ENCODE measurements at places on chromosomes 7 and 10.

DNA sequence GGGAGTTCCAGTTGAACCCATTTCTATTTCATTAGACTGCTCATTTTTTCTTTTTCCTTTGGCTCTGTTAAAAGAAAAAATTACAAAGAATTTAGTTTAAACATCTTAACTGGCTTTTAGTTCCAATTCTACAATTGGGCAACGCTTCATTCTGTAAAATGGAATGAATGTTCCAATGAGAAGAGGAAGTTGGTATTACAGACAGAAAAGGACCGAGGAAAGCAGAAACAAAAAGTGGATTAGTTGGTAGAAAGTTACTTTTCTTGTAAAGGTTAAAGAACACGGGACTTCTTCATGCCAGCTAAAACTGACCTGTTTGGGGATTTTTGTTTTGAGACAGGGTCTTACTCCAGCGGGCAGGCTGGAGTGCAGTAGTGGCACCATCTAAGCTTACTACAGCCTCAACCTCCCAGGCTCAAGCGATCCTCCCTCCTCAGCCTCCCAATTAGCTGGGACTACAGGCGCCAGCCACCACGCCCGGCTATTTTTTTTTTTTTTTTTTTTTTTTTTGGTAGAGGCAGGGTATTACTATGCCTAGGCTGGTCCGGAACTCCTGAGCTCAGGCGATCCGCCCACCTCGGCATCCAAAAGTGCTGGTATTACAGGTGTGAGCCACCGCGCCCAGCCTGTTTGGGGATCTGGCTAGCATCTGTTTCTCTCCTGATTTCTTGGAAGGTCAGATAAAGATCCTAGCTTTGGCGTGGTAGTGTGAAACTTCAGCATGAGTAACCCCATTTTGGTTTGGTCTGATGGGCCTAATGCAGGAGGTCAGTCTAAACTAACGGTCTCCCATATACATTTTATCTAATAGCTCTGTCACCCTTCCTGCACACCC lies 1.3 kb upstream of the VDAC2 start:
- DNase-seq: no peak

GRCh38 chr10:24879861-24880260 lies 72.5 kb downstream of the PRTFDC1 start:
- no peak for DNase-seq

DNA sequence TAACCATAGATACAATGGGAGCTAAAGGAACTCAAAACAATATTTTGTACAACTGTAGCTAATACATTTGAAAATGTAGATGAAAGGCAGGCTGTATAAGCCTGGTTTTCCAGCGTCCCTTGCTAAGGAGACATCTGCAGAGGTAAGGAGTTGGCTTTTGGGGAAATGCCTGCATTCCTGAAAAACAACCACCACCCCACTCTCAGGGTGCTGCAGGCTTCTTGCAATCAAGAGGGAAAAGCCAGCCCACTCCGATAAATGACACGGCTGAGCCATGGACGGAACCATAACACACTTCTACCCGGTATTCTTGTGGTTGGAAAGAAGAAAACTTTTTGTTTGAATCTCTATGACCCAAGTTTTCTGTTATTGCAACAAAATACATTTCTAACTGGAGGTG lies 200.3 kb downstream of the TEX36 start:
- no peak for DNase-seq

DNA sequence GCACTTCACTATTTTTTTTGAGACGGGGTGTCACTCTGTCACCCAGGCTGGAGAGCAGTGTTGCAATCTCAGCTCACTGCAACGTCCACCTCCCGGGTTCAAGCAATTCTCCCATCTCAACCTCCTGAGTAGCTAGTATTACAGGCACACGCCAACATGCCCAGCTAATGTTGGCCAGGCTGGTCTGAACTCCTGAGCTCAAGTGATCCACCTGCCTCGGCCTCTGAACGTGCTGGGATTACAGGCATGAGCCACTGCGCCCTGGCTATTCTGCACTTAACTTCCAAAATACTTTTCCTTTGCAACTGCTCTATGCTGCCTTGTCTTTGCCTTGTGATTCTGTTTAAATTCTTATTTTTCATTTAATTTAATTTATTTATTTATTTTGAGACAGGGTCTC lies 67.0 kb upstream of the ZNF479 start:
- peak; percentile 52 for DNase-seq

GRCh38 chr10:11478807-11479206 lies 132.6 kb downstream of the USP6NL start:
- no peak for DNase-seq

GRCh38 chr10:87646935-87647334 lies 12.7 kb upstream of the PAPSS2 start:
- no peak for DNase-seq

GRCh38 chr7:40599836-40600235 lies 465.0 kb downstream of the SUGCT start:
- DNase-seq: no peak

GRCh38 chr7:87999261-87999660 lies 65.2 kb downstream of the ADAM22 start:
- no peak for DNase-seq

DNA sequence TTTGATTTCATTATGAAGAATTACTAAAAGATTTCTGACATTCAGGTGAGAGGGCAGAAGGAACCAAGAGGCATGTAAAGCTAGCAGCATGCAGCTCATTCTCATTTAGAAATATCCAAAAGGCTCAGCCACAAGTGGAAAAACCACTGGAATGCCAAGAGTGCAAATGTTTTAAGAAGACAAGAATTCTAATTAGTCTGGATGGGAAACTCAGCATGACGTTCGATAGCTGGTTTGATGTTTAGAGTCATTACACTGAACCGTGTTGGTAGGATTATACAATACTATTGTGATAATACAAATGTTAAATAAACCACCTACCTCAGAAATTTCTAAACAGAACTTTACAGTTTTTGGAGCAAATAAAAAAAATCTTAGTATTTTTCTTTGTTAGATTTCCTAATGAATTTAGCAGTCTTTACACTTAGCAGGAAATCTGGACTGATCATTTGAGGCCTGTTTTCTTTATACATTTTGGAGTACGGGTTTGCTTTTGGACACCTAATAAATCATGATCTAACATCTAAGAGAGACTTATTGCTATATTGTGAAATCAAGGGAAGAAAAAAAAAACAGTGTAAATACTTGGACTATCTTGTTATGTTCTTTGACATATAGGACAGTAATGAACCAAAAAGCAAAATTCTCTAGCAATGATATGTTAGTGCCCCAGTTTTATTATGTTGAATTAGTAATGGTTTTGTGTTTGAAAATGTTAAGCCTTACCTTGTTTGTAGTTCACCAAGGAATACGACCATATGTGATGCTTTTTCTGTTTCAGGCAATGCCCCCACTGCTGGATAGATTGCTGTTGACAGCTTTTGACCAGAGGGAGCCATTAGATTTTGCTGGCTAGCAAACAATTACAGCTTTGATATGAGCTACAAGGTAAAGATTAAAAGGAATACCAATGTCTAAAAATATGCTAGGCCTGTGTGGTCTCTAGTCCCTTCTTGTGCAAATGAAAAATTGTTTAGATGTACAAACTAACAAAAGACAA lies 354.1 kb upstream of the SEMA3A start:
- DNase-seq: no peak

GRCh38 chr7:155234950-155235789 lies 62.5 kb upstream of the INSIG1 start:
- DNase-seq: peak; percentile 11

DNA sequence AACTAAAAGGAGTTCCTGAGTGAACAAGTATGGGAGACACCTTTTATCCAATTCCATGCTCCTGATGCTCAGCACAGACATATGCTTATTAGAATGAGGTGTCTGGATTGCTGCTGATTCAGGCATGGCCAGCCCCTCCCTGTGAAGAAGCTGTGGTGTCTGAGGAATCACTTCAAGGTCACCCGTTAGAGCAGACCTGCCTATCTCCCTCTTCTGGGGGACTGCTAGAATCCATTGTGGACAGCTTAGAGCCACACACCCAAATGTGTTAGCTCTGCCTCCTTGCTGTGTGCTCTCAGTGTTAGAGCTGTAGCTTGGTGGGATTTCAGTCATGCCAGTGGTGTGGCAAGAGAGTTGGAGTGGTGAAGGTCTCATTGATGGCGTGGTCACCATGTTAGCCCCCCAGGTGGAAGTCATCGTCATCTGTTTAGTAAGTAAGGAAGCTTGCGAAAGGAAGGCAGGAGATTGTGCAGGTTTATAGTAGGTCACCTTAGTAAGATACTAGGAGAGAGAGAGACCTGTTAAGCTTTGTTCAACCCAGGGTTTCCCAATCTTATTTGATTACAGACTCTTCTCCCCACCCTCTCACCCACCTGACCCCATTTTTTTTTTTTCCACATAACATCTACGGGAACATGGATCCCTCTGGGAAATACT lies 12.8 kb downstream of the PRXL2A start:
- no peak for DNase-seq

- no peak for DNase-seq
Measured at GRCh38 chr7:3791327-3791726, 490.3 kb downstream of the SDK1 start.

DNA sequence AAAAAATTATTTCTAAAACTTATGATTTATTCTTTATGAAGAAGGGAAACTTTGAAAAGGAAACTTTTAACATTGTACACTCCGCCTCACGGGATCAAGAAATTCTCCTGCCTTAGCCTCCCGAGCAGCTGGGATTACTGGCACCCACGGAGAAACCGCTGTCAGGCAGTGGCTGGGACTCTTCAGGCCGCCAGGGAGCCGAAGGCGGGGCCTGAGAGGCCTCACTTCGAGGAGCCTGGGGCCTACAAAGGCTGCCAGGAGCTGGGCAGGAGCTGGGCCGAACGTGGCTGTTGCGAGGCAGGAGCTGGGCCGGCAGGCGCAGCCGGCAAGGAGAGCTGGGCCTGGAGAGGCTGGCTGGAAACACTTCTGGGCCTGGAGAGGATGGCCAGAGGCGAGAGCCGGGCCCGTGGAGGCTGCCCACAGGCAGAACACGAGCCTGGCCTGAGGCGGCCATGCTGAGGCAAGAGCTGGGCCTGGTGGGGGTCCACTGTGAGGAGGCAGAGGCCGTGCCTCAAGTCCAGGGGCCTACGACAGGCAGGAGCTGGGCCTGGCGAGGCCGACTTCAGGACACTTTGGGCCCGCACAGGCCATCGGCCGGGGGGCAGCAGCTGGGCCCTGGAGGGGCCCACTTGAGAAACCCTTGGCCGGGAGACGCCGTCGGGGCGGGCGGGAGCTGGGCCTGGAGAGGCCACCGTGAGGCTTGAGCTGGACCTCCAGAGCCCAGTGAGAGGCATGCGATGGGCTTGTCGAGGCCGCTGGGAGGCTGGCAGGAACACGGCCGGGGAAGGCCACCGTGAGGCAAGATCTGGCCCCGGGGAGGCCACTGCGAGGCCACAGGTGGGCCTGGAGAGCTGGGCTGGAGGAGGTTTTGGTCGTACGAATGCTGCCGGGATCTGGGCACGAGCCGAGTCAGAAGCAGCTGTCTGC lies 23.7 kb downstream of the MDH2 start:
- DNase-seq: no peak

DNA sequence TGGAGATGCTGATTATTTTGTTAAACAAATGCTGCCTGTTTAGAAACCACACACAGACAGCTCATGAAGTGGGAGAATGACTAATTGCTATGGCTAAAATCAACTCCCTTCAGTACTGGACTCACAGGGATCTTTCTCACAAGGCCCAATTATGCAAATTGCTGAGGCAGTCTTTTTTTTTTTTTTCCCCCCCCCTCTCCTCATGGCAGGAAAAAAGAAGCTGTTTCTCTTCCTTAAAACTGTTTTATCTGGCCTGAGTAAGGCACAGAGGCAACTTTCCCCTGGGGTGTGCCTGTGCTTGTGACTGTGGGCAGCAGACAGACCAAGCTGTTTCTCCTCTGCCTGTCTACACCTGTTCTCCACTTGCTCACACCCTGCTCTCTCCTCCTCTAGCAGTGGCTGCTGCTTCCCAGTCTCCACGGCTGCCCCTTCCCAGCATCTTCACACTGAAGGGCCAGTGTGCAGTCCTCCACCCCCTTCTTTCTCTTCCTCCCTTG lies 65.4 kb upstream of the STEAP1B start:
- peak; percentile 56 for DNase-seq

DNA sequence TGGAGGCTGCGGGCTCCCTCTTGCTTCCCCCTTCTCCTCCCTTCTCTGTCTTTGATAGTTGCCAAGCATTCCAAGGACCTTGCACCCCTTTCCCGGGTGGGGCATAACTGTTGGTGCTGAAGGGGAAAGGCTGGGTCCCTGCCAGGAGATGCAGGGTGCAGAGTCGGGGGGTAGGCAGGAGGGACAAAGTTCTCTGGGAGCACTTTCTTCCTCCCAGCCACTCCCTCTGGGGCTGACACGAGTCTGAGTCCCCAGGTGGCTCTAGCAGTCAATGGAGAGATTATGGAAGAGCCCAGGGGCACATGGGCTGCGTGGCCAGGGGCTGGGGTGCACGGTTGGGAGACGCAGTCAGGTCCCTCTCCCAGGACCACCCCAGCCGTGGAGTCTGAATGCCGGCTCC lies 2.1 kb downstream of the CLDN15 start:
- no peak for DNase-seq

GRCh38 chr7:67821116-67821515 lies 824.5 kb downstream of the TYW1 start:
- no peak for DNase-seq

GRCh38 chr7:91034459-91035368 lies 229.5 kb upstream of the FZD1 start:
- peak; percentile 42 for DNase-seq

GRCh38 chr7:28586736-28587135 lies 174.4 kb downstream of the CREB5 start:
- no peak for DNase-seq

DNA sequence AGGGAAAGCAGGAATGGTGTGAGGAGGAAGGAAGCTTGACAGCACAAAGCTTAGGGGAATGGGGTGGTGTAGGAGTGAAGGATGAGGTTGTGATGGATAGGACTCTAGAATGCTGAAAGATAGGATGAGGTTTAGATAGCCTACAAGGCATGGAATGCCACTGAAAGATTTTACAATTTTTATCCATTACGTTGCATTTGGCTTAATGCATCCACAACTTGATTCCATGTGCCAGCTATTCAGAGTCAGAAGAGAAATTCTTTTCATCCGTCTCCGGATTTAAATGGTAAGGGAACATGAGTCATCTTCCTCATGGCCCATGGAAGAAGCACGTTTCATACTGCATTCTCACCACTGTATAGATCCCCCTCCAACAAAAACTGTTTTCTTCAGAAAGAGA lies 212.4 kb upstream of the BMPER start:
- no peak for DNase-seq

- peak; percentile 72 for DNase-seq
Measured at GRCh38 chr10:49104323-49104722, 11.0 kb downstream of the VSTM4 start.

GRCh38 chr7:117338020-117338419 lies 15.2 kb upstream of the WNT2 start:
- no peak for DNase-seq

GRCh38 chr10:74178042-74178791 lies 27.2 kb downstream of the ADK start:
- no peak for DNase-seq

DNA sequence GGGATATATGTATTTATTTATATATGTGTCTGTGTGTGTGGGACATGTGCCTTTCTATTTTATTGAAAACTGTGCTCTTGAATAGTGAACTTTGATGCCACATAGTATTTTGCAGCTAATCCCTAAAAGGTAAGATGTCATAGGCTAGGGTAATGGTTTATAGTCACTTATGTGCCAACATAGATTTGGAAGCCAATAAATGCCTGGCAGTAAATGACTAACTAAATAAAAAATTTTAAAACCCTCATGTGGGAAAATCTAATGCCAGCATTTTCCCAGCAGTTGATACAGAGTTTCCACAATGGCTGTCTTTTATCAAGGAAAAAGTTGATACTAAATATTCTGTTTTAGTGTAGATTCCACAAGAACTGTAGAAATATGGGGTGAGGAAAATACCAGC lies 101.5 kb upstream of the IMMP2L start:
- DNase-seq: no peak

GRCh38 chr7:41688012-41688625 lies 14.8 kb downstream of the INHBA start:
- DNase-seq: no peak

Data from aorta (tissue), 5 donors.